Activated CD4-positive, CD25-positive, alpha-beta regulatory T cell treated with anti-CD3 and anti-CD28 coated beads, Interleukin-2, amount 50 U/mL, for 16 hours (primary cell): ENCODE measurements at places on chromosomes 12 and 14.

GRCh38 chr12:128033473-128033872, 233.5 kb upstream of the TMEM132C start:
- no peak for DNase-seq

DNA sequence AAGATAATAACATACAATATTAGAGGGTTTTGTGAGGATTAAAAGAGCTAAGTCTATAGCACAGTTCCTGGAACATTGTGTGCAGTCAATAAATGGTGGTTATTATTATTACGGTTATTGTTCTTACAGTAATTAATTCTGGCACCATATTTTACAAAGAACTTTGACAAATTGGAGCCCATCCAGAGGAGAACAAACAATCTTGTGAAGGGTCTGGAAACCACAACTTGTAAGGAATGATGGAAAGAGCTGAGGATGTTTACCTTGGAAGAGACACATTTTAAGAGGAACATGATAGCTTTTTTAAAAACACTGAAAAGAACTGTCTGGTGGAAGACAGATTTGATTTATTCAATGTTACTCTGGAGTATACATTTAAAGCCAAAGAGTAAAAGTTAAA, 150.5 kb upstream of the KRR1 start:
- no peak for DNase-seq

- no peak for DNase-seq
Measured at GRCh38 chr14:72177251-72177650, 245.0 kb downstream of the RGS6 start.

DNA sequence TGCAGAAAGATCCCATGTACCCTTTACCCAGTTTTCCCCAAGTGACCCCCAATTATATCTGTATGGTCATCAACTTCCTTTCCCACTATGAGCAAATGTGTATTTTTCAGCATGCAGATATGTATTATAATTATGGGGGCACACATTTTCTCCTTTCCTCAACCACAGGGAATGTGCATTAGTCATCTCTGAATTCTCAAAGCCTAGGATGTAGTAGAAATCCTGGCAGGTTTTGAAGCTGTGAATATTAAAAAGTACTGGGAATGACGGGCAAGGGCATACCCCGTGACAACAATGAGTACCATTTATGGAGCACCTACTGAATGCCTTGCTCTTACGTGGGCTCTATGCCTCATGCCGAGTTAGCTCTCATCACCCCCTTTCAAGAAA, 71.5 kb downstream of the VWF start:
- no peak for DNase-seq
